ENCODE measurements at places on chromosomes 6 and 20. TPM values are rescaled to one million over a fixed set of nuclear protein-coding genes. Genes with fewer than 3 reads are reported as not detected.

- no peak for DNase-seq
Observed at GRCh38 chr6:166440106-166440505, 57.4 kb upstream of the MPC1 start.

DNA sequence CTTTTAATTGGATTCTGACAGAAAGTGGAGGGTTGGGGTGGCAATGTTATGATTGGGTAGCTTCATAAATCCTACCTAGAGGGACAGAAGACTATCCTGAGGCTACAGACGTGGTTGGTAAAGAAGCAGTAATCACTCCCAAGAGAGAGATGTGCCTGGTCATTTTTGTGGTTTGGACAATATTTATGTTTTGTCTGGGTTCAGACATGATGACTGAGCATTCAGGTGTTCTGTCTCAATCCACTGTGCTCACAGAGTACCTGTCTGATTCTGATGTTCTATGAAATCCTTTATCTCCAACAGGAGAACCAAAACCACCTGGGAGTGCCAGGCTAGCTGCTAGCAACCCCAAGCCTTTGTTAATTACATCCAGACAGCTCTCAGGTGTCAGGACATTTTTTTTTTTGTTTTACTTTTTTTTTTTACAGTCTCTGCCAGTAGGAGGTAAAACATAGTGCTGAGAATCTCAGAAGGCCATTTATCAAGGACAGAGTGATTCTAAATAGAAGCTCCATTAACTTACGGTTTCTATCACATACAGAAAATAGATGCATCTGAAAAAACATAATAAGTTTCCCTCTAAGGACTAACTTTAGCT, 1.6 kb upstream of the HLA-DQA1 start:
- no peak for DNase-seq

DNA sequence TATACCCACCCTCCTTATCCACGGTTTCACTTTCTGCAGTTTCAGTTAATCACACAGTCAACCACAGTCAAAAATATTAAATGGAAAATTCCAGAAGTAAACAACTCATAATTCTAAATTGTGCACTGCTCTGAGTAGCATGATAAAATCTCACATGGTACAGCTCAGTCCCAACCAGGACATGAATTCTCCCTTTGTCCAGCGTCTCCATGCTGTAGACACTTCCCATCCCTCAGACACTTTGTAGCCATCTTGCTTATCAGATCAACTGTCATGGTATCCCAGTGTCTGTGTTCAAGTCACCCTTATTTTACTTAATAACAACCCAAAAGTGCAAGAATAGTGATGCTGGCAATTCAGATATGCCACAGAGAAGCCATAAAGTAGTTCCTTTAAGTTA, 94.7 kb downstream of the PDE10A start:
- DNase-seq = no peak

DNA sequence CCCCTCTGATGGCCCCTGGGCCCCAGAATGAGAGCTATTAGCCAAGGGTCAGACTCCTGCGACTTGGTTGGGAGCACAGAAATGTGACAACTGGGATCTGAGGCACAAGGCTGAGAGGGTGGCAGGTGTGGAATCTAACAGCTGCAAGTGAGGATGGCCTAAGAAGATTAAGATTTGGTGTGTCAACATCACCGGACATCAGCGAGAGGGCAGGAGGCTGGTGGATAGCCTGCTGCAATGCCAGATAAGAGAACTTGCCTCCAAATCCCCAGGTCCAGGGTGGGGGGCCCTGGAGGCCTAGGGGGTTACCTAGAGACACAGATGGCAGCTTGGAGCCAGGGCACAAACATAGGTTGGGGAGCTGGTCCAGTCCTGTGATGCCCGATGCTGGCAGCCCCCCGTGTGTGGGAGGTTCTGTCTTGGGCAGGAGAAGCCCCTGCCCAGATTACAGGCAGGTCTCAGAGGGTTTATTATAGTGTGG, 155.8 kb downstream of the GRM4 start:
- no peak for DNase-seq

DNA sequence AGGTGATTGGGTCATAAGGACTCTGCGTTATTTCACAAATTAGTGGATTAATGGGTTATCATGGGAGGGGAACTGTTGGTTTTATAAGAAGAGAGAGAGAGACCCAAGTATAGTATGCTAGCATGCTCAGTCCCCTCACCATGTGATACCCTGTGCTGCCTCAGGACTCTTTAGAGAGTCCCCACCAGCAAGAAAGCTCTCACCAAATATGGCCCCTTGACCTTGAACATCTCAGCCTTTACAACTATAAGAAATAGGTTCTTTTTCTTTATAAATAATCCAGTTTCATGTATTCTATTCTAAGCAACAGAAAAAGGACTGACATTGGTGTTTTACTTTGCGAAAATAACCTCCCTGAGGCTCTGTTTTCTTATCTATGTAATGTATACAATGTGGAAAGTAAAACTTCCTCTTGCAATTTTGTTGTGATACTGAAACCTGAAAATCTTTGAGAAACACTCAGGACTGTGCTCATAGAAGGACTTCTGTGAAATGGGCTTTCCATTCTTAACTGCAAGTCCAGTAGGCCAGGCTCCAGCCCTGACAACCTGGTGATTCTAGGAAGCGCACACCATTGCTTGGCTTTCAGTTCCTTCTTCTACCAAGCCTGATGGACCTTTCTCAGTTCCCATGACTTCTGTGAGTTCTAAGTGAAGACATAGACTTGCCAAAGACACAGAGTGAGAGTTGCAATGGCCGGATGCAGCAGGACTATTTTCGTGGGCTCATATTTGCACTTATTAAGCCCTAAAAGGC, 21.9 kb downstream of the SIRPD start:
- no peak for DNase-seq

DNA sequence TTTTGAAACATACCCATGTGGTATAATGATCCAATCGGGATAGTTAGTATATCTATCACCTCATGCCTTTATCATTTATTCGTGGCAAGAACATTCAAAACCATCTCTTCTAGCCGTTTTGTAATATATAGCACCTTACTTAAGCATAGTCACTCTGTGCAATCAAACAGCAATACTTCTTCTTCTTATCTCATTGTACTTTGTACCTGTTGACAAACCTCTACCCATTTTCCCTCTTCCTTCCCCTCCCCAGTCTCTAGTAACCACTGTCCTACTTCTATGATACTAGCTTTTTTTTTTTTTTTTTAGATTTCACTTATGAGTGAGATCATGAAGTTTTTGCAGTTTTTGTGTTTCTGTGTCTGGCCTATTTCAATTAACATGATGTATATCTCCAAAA, 296.7 kb downstream of the EYS start:
- DNase-seq = no peak

DNA sequence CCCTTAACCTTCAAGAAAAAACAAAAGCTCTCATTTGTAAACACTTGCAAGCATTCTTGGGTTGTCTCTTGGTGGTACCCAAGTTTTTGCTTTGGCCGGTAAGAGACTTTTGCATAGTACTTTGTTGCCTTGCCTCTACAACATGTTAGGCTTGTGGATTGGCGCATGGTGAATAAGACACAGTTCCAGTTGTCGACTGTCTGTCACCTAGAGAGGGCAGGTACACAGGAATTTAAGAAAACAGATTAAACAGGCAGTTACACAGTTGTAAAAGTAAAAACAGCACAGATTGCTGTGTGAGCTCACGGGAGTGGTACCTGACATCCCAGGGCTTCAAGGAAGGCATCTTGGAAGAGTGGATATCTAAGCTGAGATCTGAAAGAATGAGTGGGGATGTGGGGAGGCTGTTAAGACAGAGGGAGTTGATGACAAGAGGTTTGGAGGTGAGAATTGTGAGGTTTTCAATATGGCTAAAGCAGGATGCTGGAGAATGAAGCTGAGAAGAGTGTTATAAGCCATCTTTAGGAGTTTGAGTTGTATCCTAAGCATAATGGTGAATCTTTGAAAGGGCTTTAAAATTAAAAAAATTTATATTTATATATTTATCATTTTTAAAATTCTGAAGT, 19.2 kb downstream of the UTRN start:
- no peak for DNase-seq

DNA sequence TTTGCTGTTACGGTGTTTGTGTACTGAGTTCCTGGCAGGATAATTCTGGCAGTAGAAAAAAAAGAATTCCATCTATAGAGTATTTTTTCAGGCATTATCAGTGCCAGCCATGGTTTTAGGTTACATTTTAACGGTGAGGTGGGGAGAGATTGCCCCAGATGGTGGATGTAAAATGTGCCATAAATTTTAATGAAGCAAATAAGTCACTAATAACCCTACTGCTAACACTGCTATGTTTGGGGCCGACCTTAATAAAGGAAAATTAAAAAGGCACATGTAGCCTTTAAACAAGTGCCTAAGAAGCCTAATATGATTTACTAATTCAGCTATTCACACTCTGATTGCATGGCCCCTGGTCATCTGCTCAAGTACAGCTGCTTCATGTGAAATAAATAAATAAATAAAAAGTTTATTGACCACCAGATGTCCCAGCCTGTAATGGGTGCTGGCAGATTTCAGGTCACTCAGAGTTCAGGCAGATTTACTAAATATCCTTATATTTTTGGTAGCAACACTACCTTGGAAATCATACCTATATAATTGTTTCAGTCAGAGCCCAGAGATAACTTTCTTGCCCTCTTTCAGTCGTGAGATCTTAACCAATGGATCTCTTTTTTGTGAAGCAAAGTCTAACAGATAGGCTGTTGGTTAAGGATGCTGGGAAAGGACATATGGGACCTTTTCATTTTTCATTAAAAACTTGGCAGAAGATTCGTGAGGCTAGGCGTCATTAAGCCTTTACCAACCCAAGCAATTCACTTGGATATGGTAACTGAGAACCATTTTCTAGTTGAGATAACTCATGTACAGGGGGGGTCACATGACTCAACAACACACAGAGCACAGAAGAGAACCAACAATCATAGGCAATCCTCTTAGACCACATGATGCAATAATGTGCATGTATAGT, 495.0 kb upstream of the NRSN1 start:
- no peak for DNase-seq

DNA sequence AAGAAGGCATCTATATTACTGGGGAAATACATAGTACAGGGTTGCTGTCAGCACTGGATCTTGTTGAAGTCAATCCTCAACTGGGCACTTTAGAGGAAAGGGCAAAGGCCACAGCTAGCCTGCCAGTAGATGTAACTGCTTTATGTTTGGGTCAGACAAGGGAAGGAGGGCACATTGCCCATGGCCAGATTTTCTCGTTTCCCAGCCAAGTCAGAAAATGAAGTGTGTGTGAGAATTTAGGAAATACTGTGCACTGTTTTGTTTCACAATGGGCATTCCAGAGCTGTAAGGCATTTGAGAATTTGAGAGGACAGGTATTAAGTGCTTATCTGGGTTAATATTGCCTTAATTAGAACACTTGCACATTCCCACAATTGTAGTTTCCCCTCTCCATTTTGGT, 183.9 kb upstream of the MCHR2 start:
- DNase-seq = no peak

DNA sequence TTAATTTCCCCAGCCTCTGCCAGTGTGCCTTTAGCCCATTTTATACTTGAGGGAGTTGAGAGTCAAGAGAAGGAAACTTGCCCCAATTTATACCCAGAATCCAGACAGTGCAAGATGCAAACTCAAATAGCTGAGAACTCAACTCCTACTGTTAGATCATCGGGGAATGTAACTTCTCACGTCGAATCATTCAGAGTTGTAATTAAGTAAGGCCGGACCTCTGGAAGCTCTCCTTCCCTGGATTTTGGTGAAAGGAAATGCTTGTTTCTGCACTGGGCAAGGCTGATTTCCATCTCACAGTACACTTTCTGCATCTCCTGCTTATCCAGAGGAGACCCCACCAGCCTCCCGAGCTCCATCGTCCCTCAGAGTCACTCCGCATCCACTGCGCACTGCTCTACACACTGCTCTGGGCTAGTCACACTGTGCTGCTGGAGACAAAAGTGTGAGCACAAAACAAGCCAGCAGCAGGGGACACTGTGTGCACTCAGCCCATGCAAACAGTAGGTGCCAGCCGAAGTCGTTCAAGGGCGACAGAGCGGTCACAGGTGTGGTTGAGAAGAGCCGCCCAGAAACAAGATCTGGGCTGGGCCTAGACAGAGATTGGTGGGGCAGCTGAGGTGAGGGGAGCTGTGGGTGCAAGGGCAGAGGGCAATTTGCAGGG, 150.4 kb upstream of the QKI start:
- no peak for DNase-seq

DNA sequence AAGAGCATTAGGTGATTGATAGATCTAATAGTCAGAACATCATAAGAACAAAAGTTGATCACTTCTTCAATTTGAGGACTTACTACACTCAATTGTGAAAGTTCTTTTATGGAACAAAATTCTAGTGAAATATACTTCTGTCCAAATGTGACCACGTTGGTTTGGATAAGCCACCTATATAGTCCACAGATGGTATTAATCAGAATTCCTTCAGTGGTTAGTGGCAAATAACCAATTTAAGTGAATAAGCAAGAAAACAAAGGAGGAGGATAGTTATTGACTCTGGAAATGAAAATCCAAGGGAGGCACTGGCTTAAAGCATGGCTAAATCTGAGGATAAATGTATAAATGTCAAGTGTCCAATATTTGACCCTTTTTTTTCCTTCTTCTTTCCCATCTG, 268.5 kb upstream of the MARCKS start:
- no peak for DNase-seq

DNA sequence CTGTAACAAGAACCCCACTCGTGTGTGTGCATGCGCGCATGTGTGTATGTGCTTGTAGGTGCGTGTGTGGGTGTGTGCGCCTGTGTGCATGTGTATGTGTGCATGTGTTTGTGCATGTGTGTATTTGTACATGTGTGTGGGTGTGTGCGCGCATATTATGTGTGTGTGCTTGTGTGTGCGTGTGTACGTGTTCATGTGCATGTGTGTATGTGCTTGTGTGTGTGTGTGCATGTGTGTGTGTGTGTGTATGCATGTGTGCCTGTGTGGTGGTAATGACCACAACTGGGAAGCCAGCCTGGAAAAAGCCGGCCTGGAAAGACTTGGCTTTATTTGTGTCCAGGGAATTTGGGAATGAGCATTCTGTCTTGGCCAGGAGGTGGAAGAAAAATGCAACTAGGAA, 157.5 kb downstream of the PAX1 start:
- no peak for DNase-seq

ZNF76 gene
- total RNA-seq = 34.6 TPM

DNA sequence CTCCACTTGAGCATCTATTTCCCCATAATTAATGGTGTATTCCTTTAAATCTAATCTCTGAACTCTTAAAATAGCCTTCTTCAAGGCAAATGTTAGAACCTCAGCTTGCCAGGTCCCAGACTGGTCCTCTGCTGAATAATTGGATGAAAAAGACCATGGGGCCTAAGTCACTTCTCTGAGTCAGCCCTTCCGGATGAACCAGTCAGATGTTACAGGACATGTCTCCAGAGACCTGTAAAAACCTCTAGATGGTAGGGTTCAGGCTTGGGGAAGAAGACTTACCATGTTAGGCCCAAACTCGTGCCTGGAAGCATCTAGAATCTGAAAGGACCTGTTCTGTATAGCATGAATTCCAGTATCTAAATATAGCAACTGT, 97.3 kb downstream of the CDKAL1 start:
- no peak for DNase-seq

Data from endothelial cell of umbilical vein (primary cell).